ENCODE measurements at places on chromosomes 3 and 15. TPM values are rescaled to one million over a fixed set of nuclear protein-coding genes. Genes with fewer than 3 reads are reported as not detected.

The MCTP2 gene
- 44.5 TPM for total RNA-seq

DNA sequence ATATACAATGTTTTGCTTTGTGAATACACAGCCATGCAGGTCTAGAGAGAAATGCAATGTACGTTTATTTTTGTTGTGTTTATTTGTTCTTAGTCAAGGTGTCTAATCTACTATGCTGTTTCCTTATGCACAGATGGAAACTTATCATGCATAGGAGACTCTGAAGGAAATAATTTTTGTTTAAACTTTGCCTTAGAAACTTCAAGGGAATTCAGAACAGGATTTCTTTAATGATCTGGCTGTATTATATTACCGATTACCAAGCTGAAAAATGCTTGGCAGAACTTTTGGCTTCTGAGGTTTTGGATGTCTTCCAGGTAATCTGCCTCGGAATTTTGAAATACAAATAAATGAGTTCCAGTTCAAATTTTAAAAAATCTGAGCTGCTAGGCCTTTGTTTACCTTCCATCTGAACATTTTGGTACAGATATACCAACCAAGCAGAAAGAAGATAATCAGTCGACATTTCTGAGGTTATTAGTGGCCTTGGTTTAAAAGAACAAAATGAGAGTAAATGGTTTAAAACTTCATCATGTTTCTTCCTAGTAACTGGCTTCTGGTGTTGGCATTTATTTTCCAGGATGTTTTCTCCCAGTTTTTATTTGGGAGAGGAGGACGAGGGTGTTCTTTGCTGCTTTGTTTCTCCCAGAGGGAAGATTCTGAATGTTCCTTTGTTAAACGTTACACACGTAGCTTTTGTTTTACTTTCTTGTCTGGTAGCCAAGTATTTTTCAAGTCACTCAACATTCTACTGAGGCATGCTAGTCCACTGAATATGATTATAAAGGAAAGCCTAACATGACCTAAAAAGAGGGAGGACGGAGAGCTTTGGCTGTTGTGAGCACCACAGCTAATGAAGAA is 421.8 kb upstream of the TBL1XR1 start:
- H3K4me3 ChIP-seq: no peak overlapping the region
- no peak for DNase-seq
- H3K27me3 ChIP-seq: no peaks in the 10 kb centered on the region
- H3K4me1 ChIP-seq: peaks cover 7% of the 10 kb centered on the region
- H3K27ac ChIP-seq: peak overlapping the region; percentile 35

- no peaks in the 10 kb centered on the region for H3K27me3 ChIP-seq
- H3K4me3 ChIP-seq: peak overlapping the region; percentile 97
- H3K27ac ChIP-seq: peak overlapping the region; percentile 91
- peaks cover 14% of the 10 kb centered on the region for H3K4me1 ChIP-seq
- H3K36me3 ChIP-seq: no peaks in the 10 kb centered on the region
- DNase-seq: no peak
Measured at GRCh38 chr3:186782542-186783057, 777 bp upstream of the EIF4A2 start.

The EIF2A gene
- 116 TPM for total RNA-seq

The WNT5A gene
- 13.1 TPM for total RNA-seq

DNA sequence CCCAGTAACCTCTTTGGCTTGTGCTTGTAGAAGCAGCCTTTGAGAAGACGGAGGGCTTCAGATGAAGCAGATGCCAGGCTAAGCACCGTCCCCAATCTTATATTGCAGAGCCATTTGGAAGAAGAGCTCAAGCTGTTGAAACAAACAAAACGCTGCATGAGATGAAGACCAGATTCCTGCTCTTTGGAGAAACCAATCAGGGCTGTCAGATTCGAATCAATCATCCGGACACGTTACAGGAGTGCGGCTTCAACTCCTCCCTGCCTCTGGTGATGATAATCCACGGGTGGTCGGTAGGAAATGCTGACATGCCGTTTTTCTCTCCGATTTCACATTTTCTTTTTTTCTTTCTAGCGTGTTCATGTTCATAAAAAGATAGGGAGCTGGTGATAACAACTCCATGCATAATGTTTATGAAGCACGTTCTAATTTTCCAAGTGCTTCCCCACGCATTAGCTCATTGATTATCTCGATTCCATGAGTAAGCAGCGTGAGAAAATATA is 106.5 kb downstream of the LIPC start:
- no peaks in the 10 kb centered on the region for H3K27me3 ChIP-seq
- no peak overlapping the region for H3K27ac ChIP-seq
- no peak overlapping the region for H3K4me3 ChIP-seq
- H3K36me3 ChIP-seq: no peaks in the 10 kb centered on the region
- no peaks in the 10 kb centered on the region for H3K4me1 ChIP-seq

- DNase-seq: no peak
- no peak overlapping the region for H3K27ac ChIP-seq
- no peaks in the 10 kb centered on the region for H3K27me3 ChIP-seq
- no peaks in the 10 kb centered on the region for H3K4me1 ChIP-seq
Measured at GRCh38 chr15:85880501-85881190, 85.9 kb upstream of the KLHL25 start.

DNA sequence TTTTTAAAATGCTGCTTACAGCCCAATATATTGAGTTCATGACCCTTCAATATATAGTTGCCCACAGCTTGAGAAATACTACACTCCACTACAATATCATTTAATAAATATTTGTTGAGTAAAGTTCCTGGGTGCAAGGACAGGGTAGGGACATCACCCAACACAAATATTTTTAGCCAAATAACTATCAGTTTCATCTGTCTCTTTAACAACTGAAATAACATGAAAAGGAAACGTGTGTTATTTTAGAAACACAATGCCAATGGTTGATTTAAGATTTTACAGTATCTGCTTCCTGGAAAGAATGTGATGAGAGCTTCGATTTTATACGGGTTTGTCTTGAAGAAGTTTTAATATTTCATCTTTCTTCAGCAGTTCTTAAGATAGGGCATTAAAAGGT is 67.7 kb upstream of the CDV3 start:
- no peaks in the 10 kb centered on the region for H3K36me3 ChIP-seq
- DNase-seq: no peak
- H3K27me3 ChIP-seq: no peaks in the 10 kb centered on the region
- no peak overlapping the region for H3K4me3 ChIP-seq
- H3K4me1 ChIP-seq: no peaks in the 10 kb centered on the region

- DNase-seq: no peak
- H3K4me1 ChIP-seq: no peaks in the 10 kb centered on the region
- H3K4me3 ChIP-seq: no peak overlapping the region
- no peak overlapping the region for H3K27ac ChIP-seq
- no peaks in the 10 kb centered on the region for H3K27me3 ChIP-seq
- no peaks in the 10 kb centered on the region for H3K36me3 ChIP-seq
Measured at GRCh38 chr3:76866729-76867408, 173.0 kb upstream of the ROBO2 start.

GRCh38 chr3:88433568-88433967 is 283.8 kb downstream of the C3orf38 start:
- H3K4me1 ChIP-seq: no peaks in the 10 kb centered on the region
- no peak overlapping the region for H3K27ac ChIP-seq
- no peaks in the 10 kb centered on the region for H3K36me3 ChIP-seq
- no peak overlapping the region for H3K4me3 ChIP-seq

- H3K36me3 ChIP-seq: no peaks in the 10 kb centered on the region
- H3K4me3 ChIP-seq: peak overlapping the region; percentile 39
- H3K27ac ChIP-seq: peak overlapping the region; percentile 52
Measured at GRCh38 chr15:94844538-94845389, 613.4 kb downstream of the MCTP2 start.

GRCh38 chr3:32366638-32367397 is 24.8 kb upstream of the CMTM7 start:
- H3K4me1 ChIP-seq: no peaks in the 10 kb centered on the region
- no peaks in the 10 kb centered on the region for H3K36me3 ChIP-seq
- no peak for DNase-seq
- H3K4me3 ChIP-seq: no peak overlapping the region
- H3K27me3 ChIP-seq: no peaks in the 10 kb centered on the region

DNA sequence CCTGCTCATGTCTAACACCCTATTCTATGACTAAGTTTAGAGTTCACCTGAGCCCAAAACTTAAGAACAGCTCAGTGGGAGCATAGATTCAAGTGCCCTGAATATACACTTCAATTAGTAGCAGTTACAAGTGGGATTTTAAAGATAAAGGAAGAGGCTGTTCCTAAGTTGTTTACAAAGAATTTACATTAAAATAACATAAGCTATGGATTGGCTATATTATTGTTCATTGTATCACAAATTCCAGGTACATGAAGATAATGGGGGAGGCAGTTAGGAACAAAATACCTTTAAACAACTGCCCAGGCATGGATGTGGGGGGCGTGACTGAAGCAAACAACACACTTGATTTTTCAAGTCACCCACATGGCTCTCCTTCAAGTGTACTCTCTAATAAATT is 52.7 kb downstream of the ROPN1B start:
- H3K27ac ChIP-seq: no peak overlapping the region
- no peaks in the 10 kb centered on the region for H3K27me3 ChIP-seq
- DNase-seq: no peak
- no peaks in the 10 kb centered on the region for H3K4me1 ChIP-seq

DNA sequence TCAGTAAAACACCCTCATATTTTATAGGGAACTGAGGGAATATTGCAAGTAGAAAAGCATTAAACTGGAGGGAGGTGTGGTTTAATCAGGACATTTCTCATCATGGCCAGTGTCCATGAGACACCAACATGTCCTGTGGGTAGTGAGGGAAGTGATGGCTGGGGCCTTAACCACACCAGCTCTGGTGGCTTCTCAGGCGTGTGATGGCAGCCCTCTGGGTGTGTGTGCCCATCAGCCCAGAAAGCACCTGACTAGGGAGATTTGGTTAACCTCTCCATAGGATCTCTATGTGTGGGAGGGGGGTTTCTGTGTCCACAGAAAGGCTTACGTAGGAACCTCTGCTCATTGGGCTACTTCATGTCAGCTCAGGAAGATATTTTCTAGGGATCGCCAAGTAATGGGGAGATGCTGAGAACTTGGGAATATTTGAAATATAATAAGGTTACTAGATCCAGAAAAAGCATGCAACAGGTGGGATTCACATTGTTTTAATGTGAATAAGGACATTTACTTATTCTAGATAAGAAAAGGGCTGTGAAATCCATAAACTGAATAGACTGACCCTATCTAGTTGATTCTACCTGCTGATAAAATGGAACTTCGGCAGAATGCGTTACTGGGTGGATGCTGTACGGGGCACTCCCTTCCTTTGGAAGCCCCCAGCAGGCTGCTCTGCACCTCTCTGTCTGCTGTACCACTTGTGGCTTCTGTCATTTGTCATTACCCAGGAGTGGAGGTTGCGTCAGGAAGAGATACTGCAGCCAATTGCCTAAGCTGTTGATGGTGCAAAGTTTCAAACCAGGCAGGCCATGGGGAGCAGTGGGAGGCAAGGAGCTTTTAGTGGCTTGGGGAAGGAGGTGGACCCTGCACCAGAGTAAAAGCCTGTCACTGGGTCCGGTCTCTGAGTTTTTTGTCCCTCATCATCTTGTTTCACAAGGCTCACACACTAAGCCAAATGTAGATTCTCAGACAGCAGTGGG is 21.5 kb downstream of the PDHB start:
- no peaks in the 10 kb centered on the region for H3K36me3 ChIP-seq
- H3K4me1 ChIP-seq: peaks cover 2% of the 10 kb centered on the region
- H3K27ac ChIP-seq: no peak overlapping the region
- no peaks in the 10 kb centered on the region for H3K27me3 ChIP-seq

DNA sequence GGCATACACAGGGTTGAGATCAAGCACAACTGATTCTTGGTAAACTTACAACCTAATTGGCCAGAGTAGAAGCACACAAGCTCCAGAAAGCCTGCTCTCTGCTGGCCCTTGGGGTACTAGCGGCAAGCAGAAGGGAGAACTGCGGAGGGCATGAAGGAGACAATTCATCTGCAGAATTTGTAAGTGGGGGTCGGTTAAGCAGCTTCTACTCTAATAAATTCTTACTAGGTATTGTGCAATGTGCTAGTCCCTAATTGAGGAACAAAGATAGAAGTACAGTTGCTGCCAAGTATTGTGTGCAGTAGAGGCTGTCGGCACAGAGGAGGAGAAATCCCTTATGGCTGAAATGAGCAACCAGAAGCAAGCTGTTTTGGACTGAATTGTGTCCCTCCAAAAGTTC is 91.2 kb upstream of the VEPH1 start:
- no peak overlapping the region for H3K4me3 ChIP-seq
- H3K27me3 ChIP-seq: no peaks in the 10 kb centered on the region

The ST3GAL6 gene
- total RNA-seq: 1.9 TPM

DNA sequence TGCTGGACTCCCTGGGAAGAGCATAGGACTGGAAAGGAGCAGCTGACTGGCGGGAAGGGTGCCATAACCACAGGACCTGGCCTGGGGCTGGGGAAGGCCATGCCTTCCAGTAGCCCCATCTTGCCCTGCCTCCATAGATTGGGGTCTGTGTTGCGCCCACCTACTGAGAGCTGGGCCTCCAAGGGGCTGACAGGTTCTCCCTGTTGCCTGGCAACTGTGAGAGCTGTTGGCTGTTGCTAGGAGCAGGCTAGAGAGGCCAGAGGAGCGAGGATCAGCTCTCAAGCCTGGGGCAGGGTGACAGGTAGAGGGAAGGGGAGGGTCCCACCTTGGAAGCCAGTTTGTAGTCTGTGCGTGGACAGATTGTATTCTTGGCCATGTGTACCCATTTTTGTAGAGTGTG is 2.8 kb upstream of the GNAI2 start:
- no peaks in the 10 kb centered on the region for H3K36me3 ChIP-seq
- H3K4me1 ChIP-seq: peaks cover 5% of the 10 kb centered on the region
- no peaks in the 10 kb centered on the region for H3K27me3 ChIP-seq

GRCh38 chr3:123396171-123397049 is 52.5 kb downstream of the ADCY5 start:
- no peaks in the 10 kb centered on the region for H3K36me3 ChIP-seq
- no peak for DNase-seq
- H3K4me1 ChIP-seq: peaks cover 23% of the 10 kb centered on the region
- H3K4me3 ChIP-seq: no peak overlapping the region
- H3K27ac ChIP-seq: no peak overlapping the region
- no peaks in the 10 kb centered on the region for H3K27me3 ChIP-seq

DNA sequence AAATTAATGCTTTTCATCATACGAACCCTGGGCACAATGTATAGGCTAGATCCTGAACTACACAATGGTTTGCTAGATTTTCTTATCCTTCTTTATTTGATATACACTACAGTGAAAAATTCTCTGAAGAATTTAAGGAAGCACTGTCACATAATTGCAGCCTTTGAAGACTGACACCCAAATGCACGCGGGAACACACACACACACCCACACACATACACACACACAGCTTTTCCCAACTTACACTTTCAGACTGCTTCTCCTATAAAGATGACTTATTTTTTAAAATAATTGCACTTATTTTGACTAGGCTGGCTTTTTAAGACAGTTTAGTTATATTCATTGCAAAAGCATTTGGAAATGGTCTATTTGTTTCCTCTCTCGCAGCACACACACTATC is 70.0 kb upstream of the LRRN1 start:
- H3K4me1 ChIP-seq: no peaks in the 10 kb centered on the region
- H3K27me3 ChIP-seq: no peaks in the 10 kb centered on the region
- no peak overlapping the region for H3K27ac ChIP-seq
- H3K4me3 ChIP-seq: no peak overlapping the region
